Cardiac atrium fibroblast (primary cell): ENCODE measurements at places on chromosomes 1 and 21. TPM values are rescaled to one million over a fixed set of nuclear protein-coding genes. Genes with fewer than 3 reads are reported as not detected.

Gene NTMT2
- not detected in 2 replicates for total RNA-seq

Gene PCP4L1
- total RNA-seq: not detected in 2 replicates

Gene POMGNT1
- total RNA-seq: 37.2 and 42.8 TPM in 2 replicates

Gene C1orf210
- not detected in 2 replicates for total RNA-seq

Gene TNFRSF18
- total RNA-seq: not detected in 2 replicates

Gene LEMD1
- not detected in 2 replicates for total RNA-seq

Gene OVAAL
- not detected in 2 replicates for total RNA-seq

Gene PPM1J
- total RNA-seq: 0.81 and 0.90 TPM in 2 replicates

Gene S100A5
- total RNA-seq: not detected in 2 replicates

Gene KRTAP19-3
- total RNA-seq: not detected in 2 replicates

Gene PLA2G2A
- 0.72 and 9.4 TPM in 2 replicates for total RNA-seq

Gene PADI2
- total RNA-seq: not detected in 2 replicates

Gene PRKAB2
- 6.8 and 7.8 TPM in 2 replicates for total RNA-seq
